ENCODE measurements at places on chromosomes 3 and 15.

- DNase-seq, result no peak
Measured at GRCh38 chr15:31325595-31326155, 960 bp upstream of the KLF13 start.

DNA sequence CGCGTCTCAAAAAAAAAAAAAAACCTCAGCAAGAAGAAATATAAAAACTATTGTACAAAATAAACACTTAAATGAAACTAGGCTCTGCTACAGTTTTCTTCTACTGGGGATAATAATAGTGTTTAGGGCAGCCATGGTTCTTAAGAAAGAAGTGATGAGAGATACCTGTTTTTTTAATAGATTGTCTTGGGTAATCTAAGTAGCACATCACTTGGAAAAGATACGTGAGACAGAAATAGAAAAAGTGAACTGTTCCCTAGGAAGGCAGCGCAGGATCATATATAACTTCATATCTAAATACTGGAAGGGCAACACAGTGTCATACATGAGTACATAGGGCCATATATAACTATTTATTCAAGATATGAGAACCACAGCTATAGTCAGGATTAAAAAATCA is 11.9 kb downstream of the GOLGB1 start:
- DNase-seq, result no peak

DNA sequence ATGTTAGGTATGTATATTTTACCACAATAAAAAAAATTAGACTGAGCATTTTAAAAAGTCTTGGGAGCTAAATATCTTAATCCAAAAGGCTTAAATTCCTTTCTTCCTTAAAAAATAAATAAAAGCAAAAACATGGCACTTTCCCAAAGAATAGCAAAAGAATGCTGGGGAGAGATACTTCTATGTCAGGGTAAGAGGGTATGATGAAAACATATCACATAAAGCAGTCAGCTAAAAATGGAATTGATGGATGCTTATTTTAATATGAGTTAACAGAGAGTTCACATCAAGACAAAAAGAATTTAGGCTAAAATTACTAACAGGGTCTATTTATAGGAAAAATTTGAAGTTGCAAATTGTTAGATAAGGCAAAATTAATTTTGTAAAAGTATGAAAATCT is 141.0 kb downstream of the MYLK start:
- DNase-seq, result no peak

DNA sequence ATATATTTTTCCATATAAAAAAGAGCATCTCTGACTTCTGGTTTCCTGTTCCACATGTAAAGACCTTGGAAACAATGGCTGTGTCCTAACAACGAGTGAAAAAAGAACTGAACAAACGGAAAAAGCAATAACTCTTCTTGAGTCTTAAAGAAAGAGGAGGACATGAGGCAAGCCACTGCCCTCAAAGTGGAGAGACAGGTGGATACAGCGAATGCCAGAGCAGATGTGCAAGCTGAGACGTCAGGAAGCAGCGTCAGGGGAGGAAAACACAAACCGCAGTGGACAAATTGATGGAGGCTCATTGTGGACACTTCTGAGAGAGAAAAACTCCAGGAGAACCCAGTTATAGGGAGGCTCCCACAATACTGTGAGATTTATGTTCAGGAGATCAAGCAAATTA is 208.0 kb upstream of the MME start:
- DNase-seq, result no peak

GRCh38 chr3:78670094-78670493 is 1097.7 kb downstream of the ROBO1 start:
- DNase-seq, result no peak

DNA sequence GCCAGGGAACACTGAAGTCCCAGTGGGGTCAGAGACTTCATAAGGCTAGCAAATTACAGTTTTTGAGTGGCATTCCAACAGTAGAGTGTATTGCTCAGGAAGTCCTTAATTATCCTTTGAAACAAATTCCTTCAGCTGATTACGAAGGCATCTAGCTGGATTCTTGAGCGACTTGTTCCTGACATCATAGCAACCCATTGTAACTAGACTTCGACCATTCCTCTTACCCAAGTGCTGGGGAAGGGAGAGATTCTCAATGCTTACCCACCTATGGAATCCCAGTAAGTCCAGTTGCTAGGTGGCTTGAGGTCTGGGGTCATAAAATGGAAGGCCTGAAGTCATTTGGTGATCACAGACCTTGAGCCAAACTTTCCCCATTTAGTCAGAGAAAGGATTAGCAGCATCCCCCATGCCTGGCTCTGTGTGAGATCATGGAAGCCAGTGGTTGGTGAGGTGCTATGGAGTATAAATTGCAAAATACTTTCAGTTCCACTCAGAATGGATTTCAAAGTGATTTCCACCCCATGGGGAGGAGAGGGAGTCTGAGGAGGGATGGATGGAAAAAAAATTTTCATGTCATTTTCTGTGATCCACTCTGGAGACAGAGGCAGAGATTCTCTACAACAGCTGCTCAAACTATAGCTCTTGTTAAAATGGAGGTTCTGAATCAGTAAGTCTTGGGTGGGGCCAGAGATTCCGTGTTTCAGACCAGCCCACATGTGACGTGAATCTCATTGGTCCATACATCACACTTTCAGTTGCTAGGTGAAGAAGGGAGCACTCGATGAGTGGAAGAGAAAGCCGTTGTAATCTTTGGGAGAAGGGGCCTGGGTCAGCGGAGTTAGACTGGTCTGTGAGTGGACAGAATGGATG is 45.7 kb downstream of the CD86 start:
- no peak for DNase-seq

- no peak for DNase-seq
Measured at GRCh38 chr15:74769463-74770025, 12.3 kb upstream of the CSK start.
